ENCODE measurements at places on chromosomes 5 and 9.

DNA sequence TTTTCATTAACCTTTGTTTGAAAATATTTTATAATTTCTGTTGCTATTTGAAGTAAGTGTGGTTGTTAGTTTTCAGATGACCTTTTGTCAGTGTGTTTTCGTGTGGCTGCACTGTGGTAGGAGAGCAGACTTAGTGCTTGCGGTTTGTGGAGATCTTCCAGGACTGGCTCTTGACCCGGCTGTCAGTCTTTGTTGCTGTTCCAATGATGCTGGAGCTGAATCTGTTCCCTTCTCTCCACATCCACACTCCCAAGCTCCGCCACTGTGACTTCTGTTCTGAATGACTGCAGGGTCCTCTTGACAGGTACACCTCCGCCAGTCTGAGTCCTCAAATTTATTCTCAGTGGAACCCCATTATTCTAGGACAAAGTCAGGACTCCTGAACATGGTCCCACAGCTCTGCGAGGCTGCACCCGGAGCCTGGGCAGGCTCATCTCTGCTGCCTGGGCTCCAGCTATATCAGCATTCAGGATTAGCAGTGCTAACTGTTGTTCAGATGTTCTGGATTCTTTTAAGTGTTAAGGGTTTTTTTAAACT lies 126.0 kb downstream of the WNK2 start:
- no peak for DNase-seq

- DNase-seq = no peak
Measured at GRCh38 chr5:161344234-161344633, 202.3 kb downstream of the GABRB2 start.

DNA sequence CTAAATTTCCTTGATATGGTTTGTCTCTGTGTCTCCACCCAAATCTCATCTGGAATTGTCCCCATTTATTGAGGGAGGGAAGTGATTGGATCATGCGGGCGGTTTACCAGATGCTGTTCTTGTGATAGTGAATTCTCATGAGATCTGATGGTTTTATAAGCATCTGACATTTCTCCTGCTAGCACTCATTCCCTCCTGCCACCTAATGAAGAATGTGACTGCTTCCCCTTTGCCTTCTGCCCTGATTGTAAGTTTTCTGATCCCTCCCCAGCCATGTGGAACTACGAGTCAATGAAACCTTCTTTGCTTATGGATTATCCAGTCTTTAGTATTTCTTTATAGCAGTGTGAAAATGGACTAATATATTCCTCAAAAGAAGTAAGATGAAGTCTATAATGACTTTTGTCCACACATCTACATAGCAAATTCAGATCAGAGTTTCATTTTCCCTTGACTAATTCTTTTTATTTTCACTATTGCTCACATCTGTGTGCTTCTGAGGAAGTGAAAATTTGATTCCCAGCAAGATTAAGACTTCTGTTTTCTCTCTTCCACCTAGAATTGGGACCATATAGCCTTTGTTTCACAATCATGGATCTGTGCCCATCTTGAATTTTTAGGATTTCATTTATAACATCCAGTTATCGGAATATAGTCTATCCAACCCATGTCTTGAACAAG lies 393.5 kb downstream of the DMAC1 start:
- no peak for DNase-seq

DNA sequence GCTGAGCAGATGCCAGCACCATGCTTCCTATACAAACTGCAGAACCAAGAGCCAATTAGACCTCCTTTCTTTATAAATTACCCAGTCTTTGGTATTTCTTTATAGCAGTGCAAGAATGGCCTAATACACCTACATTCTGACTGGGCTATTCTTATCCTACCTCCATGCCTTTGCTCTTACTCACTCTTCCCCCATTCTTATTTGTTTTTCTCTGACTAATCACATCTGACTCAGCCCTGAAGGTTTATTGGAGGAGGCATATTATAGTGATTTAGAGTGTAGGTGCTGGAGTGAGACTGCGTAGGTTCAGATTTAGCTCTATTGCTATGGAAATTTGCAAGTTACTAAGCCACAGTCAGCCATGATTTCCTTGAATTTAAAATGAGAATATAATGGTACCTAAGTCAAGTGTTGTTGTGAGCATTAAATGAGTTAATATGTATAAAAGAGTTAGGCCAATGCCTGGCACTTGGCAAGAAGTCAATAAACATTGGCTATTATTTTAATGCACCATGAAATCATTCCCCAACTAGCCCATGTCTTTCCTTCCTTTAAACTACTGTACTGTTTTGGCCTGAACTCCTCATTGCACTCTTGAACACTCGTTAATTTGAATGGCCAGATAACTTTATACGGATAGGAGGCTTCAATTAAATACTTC lies 531.2 kb upstream of the ZNF608 start:
- DNase-seq = no peak

GRCh38 chr9:36937346-36937745 lies 96.7 kb downstream of the PAX5 start:
- no peak for DNase-seq

DNA sequence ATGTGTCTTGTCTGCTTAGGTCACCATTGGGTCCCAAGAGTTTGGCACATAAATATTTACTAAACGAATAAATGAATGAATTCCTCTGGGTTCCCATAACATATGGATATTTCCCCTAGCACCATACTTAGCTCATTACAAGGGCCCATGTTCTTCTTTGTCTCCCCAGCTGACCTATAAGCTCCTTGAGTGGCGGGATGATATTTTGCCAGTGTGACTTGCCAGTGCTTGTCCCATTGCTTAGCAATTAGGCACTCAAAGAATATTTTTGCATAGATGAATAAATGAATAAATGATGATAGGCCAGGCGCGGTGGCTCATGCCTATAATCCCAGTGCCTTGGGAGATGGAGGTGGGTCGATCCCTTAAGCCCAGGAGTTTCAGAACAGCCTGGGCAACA lies 16.9 kb upstream of the CTNNA1 start:
- no peak for DNase-seq

GRCh38 chr9:27367175-27367798 lies 70.3 kb upstream of the EQTN start:
- DNase-seq = no peak

- no peak for DNase-seq
Measured at GRCh38 chr5:116455061-116455460, 119.6 kb downstream of the SEMA6A start.

DNA sequence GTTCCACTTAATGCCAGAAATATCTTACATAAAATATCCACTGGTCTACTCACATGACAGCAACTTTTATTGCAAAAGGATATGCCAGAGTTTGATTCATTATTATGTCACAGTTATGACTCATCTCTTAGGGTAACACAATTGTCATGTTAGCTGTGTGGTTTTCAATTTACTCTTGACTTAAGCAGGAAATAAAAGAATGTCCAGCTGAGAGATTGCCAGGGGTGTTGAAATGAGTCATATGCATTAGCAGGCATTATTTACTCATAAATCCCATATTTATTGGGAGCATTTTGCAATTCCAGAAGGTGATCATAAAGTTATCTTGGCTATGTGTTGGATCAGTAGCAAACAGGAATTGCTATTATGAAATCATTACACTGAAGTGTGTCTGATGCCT lies 1164.6 kb upstream of the CDH18 start:
- DNase-seq = no peak

GRCh38 chr9:61671276-61671973 lies 481.6 kb downstream of the SPATA31A7 start:
- no peak for DNase-seq

- no peak for DNase-seq
Measured at GRCh38 chr5:133266966-133267365, 215.2 kb downstream of the HSPA4 start.

DNA sequence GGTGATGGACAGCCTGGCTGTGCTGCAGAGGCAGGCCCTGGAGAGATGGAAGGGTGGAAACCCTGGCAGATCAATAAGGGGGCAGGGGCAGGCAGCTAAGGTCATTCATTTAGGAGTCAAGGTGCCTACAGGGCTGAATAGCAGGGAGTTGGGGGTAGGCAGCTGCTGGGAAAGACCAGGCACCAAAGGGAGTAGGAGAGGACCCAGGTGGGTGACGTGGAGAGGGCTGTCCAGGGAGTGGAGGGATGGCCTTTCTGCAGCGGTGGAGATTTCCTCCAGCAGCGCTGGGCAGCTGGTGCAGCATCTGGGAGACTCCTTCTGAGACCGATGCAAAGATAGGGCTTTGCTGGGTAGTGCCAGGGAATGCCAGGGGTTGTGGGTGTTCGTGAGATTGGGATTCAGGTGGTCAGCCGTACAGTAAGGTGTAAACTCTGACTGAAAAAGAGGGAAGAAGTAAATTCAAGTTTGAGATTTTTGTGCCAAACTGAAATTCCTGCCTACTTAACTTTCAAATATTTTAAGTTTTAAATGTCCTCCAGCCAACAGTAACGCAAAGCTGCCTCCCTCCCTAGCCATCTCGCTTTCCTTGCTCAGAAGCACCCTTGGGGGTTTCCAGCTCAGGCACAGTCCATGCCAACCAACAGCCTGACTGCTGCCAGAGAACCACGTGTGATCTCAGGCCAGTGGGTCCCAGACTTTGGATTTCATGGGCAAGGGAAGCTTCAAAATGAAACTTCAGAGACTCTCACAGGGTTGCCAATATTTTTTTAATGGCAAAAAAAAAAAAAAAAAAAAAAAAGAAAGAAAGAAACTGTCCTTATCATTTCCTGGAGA lies 18.6 kb upstream of the ANGPTL2 start:
- no peak for DNase-seq

GRCh38 chr9:27183701-27184100 lies 74.7 kb downstream of the TEK start:
- no peak for DNase-seq

DNA sequence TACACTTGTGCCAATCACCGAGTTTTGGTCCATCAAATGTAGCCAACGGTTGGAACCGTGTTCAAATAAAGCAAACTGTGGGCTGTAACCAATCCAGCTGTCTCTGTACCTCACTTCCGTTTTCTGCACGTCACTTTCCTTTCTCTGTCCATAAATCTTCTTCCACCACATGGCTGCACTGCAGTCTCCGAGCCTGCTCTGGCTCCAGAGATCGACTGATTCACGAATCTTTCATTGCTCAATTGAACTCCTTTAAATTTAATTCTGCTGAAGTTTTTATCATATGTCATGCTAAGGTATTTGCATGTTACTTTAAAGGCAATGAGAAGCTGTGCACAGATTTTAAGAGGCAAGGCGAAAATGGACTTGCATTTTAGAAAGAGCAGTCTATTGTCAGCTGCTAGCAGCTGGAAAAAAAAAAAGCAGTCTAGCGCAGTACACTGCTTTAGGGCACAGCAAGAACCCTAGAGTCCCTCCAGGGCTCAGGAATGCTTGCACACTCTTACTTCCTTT lies 13.2 kb downstream of the TTC39B start:
- peak; percentile 11 for DNase-seq

GRCh38 chr5:72814104-72814503 lies 2.4 kb upstream of the TNPO1 start:
- no peak for DNase-seq

- DNase-seq = no peak
Measured at GRCh38 chr5:142896325-142897007, 126.3 kb downstream of the ARHGAP26 start.

DNA sequence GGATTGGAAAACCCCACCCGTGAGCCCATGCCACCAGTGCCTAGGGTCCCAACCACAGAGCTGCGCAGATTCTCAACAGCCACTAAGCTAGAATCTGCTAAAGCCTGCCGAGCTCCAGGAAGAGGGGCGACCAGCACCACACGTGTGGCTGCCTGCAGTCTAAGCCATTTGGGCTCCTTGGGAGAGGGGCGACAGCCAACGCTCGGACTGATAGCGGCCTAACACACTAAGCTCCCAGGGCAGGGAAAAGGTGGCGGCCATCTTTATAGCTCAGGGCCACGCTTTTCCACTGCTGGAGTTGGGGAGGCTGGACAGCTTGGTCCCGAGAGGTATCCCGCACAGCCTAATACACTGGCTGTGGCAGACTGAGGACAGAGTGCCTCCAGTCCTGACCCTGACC lies 631.8 kb downstream of the CETN3 start:
- no peak for DNase-seq

- no peak for DNase-seq
Measured at GRCh38 chr9:83403527-83404238, 134.5 kb downstream of the FRMD3 start.

DNA sequence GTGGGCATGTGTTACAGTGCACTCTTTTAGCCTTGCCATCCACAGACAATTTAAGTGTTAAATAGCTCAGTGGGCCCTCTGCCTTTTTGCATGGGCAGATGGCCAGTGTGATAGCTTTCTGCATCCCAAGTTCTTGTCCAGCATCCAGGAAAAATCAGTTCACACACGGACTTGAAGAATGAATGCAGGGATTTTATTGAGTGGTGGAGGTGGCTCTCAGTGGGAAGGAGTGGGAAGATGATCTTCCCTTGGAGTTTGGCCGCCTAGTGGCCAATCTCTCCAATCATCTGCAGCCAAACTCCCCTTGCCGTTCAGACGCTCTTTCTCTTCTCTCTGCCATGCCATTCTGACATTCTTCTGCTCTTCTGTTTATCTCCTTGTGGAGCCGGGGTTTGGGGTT lies 322.4 kb upstream of the GRAMD2B start:
- DNase-seq = no peak

DNA sequence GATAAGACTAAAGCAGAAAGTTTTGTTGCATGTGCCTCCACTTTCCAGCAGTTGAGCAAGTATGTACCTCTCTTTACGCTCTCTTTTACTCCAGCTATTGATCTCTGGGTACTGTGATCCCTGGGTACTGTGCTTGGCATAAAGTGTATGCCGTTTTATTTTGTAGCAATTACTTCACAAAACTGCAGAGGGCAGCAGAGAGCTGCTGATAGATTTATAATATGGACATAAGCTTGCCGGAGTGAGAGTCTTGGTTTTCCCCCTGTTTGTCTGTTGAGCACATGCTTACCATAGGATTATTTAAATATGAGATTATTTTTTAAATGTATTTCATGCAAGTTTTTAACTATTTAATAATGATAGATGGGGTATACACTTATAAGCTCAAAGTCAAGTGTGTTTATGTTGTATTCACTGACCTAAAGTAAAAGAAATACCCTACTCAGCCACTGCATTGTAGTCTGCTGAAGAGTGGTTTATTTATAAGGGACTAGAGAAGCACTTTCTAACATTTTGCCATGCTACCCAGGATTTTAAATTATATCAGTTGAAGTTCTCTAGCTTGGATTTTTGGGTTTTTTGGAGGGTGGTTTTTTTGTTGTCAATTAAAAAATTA lies 13.0 kb downstream of the TTC1 start:
- peak; percentile 34 for DNase-seq

GRCh38 chr9:5631026-5631425 lies 2.1 kb downstream of the RIC1 start:
- no peak for DNase-seq

- no peak for DNase-seq
Measured at GRCh38 chr5:170306381-170306831, 8.8 kb upstream of the LCP2 start.

DNA sequence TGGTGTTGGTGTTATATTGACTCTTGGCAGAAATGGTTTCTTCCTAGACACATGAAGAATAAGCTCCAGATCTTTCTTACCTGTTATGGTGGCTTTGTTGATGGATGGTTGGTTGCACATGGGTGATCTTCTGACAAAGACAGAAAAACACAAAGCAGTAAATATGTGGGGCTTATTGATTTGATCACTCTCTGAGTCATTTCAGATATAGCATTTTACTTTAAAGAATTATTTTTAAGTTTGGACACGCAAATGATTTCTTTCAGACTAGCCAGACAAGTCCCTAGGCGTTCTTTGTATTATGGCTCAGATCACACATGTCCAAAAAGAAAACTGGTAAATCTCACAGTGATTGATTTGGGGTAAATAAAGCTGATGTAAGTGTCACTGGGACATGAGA lies 597.6 kb downstream of the RAB3C start:
- no peak for DNase-seq

GRCh38 chr9:94768766-94769165 lies 42.3 kb downstream of the AOPEP start:
- DNase-seq = no peak

All from hypothalamus (tissue), 51 donors.